ENCODE measurements at places on chromosomes 16 and 17.

GRCh38 chr17:54623746-54624145 lies 276.9 kb upstream of the TOM1L1 start:
- DNase-seq = no peak

- no peak for DNase-seq
Measured at GRCh38 chr16:17346621-17347569, 123.9 kb downstream of the XYLT1 start.

- DNase-seq = no peak
Measured at GRCh38 chr17:82921426-82921825, 81.6 kb upstream of the ZNF750 start.

- no peak for DNase-seq
Measured at GRCh38 chr17:1947229-1947742, 77.8 kb downstream of the RTN4RL1 start.

DNA sequence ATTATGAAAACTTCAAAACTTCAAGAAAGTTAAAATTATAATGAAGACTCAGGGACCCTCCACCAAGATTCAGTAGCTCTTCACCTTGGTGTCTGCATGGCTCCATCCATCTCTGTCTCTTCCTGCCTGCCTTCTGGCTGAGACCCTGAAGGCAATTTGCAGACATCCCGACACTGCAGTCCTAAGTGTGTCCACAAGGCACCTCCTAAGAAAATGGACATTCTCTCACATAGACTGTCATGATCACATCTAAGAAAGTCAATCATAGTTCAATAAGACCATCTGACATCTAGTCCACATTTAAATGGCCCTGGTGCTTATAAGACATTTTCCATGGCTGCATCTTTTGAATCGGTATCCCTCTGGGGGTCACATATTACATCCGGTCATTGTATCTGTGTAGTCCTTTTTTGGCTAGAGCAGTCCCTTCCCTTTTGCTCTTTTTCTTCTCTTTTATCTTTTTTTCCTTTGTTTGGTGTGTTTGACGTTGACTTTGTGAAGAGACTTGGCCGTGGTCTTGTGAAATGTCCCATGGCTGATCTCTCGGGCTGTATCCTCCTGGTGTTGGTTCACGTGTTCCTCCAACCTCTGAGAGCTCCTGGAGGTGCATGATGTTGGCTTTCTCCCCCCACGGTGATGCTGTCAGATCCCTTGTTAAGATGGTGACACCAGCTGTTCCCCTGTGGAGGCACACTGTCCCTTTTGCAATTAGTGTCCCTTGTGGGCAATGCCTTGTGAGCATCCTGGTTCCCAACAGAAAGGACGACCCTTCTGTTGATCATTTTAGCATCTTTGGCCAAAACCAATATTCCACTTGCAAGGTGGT lies 5.0 kb upstream of the TNFRSF13B start:
- no peak for DNase-seq

- DNase-seq = no peak
Measured at GRCh38 chr16:80060470-80060869, 459.9 kb upstream of the MAF start.

DNA sequence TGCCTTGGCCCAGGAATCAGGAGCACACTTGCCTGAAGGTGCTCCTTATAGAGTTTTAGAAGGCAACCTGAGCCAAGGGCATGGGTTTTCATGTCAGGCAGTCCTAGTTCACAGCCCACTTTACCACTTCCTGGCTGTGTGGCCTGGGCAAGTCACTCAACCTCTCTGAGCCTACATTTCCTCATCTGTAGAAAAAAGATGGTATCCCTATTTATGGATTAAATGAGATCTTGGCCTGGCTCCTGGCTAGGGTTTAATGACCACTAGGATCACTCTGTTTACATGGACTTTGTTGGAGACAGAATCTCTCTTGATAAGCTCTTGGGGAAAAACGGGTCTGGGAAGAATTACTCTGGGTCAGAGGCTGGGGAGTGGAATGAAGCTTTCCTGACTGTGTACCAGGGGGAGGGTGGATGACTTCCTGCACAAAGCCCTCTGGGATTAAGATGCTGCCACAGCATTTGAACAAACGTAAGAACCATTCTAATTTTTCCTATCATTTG lies 2.3 kb downstream of the MT2A start:
- no peak for DNase-seq

DNA sequence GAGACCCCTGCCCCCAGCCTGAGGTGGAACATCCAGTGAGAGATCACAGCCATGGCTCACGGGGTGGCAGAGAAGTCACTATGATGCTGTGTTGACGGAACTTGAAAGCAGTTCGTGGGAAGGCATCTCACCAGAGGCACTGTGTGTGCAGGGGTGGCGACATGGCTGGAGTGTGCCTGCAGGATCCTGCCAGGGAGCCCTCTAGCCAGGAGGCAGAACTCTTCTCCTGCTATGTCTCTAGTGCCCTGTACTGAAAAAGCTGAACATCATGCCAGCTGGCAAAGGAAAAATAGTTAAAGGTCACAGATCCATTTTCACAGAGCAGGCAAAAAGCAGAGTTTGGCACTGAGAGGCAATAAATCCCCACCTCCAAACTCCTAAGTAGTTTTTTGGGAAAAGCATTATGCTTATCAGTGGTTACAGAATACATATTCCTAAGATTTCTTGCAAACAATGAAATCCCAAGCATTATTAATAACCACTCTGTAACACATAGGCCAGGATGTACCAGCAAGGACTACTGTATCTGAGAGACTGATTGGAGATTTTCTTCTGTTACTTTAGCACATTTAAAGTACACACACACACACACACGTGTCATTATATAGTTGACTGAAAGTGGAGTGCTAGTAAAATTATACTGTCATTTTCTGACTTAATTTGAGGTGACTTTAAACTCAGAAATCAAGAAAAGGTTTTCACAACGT lies 36.8 kb downstream of the TNRC6C start:
- DNase-seq = no peak

DNA sequence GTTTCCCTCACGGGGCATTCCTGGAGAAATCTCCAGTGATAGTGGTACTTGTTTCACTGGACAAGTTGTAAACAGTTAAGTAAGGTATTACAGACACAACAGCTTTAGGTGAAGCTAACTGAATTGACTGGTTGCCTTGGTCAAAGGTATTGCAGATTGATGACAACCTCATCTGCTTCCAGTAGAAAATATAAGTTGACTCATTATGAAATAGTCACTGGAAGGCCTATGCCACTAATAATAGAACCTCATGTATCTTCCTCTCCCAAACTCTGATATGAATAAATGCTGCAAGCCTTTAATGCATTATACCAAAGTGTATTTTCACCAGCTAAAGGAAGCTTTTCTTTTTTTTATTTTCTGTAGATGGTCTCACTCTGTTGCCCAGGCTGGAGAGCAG lies 44.8 kb downstream of the GLG1 start:
- no peak for DNase-seq

- DNase-seq = peak; percentile 63
Measured at GRCh38 chr16:67562526-67562917, at the start of gene CTCF. Gene CTCF, plus strand, starts transcription at chr16:67562526. Its CDS starts 48,307 bp downstream, at chr16:67610833.

GRCh38 chr17:10059684-10060211 lies 138.7 kb downstream of the GAS7 start:
- no peak for DNase-seq

GRCh38 chr16:12260647-12261262 lies 284.2 kb downstream of the SNX29 start:
- DNase-seq = no peak

DNA sequence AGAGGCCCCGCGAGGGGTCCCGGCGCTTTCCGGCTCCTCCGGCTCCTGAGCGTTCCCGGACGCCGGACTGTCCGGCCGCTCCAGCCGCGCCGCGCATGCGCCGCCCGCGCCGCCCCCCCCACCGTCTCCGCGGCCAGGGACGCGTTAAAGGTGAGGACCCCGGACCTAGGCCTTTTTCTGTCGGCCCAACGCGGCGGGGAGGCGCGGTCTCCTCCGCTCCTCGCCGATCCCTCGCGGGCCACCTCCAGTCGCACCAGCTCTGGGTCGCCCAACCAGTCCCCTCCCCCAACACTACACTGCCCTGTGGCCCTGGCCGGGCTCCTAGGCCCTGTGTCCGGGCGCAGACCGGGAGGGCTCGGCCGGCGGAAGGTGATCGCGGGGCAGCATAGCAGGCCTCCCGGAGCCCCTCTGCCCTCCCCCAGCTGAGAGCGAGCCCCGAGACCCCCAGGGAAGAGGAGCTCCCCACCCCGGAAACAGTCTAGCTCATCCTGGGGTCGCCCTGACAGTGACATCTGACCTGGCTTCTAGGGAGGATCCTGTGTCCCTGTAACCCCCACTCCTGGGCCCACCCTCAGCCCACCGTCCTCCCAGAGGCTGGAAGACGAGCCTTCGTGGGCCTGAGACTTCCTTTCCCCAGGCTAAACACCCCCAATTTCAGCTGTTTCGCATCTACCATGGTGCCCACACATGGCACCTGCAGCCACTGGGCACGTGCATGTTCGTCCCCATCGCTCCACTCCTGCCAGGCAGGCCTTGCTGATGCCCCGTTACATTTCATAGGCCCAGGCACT lies 14.7 kb upstream of the BCAR1 start:
- DNase-seq = peak; percentile 59

- no peak for DNase-seq
Measured at GRCh38 chr17:83199500-83200201, 120.2 kb downstream of the METRNL start.

DNA sequence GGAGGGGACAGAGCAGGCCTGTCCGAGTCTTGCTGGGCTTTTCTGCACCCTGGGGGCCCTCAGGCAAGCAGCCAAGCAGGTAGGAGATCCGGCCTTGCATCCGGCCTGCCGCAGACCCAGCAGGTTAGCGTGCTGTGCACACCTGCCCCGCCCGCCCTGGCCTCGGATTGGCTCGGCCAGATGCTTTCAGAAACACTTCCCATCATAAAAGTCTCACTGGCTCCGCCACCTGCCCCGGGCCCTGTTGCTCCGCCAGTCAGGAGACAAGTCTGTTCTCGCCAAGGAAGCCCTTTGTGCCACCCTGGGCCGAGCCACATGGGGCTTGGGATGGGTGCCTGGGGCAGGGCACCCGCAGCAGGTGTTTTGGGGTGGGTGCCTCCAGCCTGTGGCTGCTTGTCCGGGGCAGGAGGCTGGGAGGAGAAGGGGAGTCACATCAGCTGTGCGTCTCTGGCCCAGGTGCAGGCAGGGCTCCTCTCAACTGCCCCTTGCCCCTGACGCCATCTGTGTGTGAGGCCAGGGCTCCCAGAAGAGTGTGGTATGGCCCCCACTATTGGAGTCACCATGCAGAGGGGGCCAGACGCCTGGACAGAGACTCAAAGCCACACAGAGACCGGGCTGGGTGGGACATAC lies 228.2 kb upstream of the GSE1 start:
- no peak for DNase-seq

DNA sequence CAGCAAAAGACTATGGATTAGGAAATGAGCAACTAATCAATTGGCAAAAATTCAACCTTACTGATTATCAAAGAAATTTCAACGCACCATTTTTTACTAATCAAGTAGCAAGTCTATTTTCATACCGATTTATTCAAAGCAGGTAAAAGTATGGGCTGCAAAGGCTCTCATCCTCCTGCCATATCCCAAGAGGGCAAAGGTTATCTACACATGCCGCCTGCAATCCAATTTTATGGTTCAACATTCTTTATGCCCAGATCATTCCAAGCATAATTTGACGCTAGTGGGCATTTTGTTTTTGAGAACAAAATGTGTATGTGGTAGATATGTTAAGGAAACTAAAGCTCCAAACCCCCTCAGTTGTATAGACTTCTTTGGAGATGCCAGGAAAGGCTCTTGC lies 270.6 kb downstream of the MAF start:
- no peak for DNase-seq

DNA sequence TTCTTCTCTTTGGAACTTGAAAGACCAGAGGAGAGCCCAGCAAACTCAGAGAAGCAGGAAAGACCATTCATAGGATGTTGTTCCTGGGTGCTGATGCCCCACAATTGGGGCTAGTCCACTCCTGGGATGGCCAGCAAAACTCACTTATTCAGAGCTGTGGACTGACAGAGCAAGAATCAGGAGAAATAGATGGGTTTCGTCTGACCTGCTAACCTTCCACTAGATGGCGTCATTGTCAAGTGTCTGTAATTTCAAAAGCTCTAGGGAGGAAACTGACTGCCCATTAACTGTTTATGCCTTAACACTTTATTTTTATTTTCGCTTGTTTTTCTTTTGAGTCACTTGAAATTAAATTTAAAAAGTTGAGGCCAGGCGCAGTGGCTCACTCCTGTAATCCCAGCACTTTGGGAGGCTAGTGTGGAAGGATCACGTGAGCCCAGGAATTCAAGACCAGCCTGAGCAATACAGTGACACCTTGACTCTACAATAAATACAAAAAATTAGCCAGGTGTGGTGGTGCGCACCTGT lies 28.7 kb upstream of the MILR1 start:
- no peak for DNase-seq

DNA sequence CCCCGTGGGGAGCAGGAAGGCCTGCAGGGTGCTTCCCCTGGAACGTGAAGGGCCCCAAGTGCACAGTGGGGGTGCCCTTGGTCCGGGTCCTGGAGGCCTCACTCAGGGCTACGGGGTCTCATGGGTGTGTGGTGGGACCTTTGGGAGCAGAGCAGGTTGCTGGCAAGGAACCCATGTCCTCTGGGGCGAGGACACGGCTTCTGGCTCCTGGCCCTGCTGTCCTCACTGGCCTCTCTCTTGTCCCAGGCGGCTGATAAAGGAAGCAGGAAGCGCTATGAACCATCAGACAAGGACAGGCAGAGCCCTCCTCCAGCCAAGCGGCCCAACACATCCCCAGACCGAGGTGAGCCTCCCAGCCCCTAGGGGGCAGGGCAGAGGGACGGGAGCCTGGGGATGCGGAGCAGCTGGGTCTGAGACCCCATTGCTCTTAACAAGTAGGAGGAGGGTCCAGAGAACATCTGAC lies 9.8 kb upstream of the IL17C start:
- DNase-seq = no peak

- no peak for DNase-seq
Measured at GRCh38 chr16:73170612-73171038, 122.7 kb upstream of the ZFHX3 start.

GRCh38 chr17:76593384-76593826 lies 7.7 kb upstream of the ST6GALNAC2 start:
- DNase-seq = no peak

GRCh38 chr16:1966460-1966859 lies at the start of gene RNF151:
Gene RNF151, plus strand, starts transcription at chr16:1966856. Its CDS starts 26 bp downstream, at chr16:1966882.
- no peak for DNase-seq

DNA sequence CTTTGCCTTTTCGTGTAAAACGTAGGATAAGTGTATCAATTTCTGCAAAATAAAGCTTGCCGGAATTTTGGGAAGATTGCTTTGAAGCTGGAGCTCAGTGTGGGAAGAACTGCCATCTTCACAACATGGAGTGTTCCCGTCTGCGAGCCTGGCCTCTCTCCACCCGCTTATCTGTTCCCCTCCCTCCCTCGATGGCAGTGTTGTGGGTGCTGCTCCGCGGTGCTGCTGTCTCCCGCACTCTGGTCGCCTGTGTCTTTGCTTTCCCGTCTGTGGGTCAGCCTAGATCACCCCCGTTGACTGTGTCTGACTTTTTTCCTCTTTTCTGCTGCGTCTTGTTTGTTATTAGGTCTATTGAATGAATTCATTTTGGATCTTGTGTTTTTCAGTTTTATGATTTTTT lies 17.0 kb downstream of the ACSF3 start:
- DNase-seq = no peak

GRCh38 chr17:70621566-70621965 lies 452.2 kb downstream of the KCNJ2 start:
- peak; percentile 1 for DNase-seq

All from left renal pelvis (tissue), 4 donors.